ENCODE measurements at places on chromosomes 1 and 21.

DNA sequence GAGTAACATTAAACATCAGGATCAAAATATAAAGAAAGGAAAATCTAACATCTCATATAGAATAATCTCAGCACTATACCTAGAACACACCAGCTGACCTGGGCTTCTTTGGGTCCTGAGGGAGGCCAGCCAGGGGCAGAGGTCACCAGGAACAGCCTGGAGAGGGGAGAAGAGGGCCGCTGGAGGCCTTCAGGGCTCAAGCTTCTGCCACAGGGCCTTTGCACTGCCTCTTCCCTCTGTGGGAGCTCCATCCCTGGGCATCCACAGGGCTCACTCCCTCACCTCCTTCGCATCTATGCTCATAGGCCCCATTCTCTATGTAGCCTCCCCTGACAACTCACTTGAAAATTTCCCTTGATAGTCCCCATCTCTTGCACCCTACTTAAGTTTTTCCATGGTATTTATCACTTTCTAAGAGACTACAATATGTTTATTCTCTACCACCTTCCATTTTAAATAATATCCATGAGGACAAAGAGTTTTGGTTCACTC lies 73.9 kb downstream of the HIVEP3 start:
- DNase-seq = no peak

DNA sequence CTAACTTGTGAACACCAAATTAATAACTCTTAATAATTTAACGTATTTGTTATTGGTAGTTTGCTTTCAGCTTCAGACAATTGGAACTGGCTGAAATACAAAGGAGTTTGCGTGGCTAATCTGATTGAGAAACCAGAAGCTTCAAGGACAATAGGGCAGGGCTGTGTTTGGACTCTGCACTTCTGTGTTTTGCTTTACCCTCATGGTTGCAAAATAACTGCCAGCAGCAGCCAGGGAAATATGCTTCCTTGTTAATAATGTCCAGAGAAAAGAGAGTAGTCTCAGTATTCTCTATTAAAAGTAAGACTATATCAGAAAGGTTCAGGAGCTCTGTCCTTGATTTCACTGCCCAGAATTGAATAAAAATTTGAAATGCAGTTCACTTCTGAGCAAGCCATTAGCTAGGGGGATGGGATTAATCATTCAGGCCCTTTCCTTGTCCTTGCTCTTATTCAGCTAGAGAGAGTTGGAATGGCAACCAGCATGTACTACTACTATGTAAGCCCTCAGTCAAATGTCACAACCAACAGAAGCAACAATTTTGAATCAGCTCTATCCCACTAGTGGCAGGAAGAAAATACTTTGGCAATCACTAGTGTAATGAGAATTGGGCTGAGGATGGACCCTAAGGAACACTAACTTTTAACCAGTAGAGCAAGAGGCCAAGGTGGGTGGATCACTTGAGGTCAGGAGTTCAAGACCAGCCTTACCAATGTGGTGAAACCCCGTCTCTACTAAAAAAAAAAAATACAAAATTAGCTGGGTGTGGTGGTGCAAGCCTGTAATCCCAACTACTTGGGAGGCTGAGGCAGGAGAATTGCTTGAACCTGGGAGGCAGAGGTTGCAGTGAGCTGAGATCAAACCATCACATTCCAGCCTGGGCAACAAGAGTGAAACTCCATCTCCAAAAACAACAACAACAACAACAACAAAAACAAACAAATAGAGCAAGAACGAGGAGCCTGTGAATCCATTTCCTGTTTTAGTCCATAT lies 76.8 kb downstream of the POU2F1 start:
- no peak for DNase-seq

DNA sequence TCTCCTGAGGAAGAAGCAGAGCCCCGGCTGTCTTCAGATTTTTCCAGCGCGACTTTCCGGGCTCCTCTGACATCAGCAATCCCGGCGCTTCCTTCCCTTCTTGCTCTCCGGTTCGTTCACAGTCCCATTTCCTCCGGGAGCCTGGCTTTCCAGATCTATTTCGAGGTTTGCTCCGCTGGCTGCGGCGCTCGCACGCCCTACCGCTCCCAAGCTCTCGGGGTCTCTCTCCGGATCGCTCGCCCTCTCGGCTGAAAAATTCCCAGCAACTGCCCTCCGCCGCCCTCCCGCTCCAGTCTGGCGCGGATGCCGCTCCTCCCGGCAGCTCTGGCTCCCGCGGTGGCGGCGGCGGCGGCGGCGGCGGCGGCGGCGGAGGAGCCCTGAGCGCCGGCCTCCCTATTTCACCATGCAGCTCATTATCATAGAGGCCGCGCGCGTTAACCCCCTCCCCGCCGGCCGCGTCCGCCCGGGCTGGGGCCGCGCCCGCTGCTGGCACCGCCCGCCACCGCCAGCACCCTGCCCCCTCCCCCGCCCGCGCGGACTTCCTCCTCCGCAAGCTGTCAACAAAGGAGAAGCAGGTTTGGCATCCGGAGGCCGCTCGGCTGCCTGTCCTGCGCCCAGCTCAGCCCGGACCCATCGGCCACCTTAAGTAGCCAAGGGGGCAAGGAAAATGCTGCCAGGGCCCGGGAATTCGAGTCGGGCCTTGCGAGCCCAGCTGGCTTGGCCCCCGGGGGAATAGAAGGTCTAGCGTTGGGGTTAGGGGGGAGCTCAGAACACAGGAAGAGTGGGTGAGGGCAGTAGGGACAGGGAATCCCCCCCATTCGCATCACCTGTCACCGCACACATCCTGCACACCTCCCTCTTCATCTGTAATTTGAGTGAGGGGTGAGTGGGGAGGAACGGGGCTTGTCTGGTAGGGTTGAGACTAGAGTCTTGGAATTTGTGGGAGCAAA lies at the start of gene PLXNA2:
Gene PLXNA2 (minus strand): TSS at position 418 of the 950 bp plus-strand sequence. CDS start 26,462 bp downstream, outside the sequence.
- peak; percentile 77 for DNase-seq

- no peak for DNase-seq
Measured at GRCh38 chr1:164477343-164477742, 81.6 kb upstream of the PBX1 start.

- no peak for DNase-seq
Measured at GRCh38 chr1:178371235-178371634, 125.5 kb downstream of the CLEC20A start.

DNA sequence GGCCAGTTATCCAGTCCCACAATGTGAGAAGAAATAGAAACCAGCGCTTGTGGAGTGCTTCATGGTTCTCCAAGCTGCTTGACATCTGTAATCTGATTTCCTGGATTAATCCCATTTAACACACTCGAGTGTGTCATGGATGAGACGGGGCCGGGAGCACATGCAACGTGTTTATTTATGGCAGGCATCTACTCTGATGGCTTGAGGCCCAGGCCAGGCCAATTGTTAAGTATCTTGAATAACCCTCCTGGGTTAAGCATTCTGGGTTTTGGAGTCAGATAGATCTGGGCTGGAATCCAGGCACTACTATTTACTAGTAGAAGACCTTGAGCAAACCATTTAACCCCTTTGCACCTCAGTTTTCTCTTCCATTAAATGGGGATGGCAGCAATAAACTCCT lies 37.5 kb upstream of the LAPTM5 start:
- no peak for DNase-seq

- DNase-seq = no peak
Measured at GRCh38 chr1:26029864-26030481, 8.4 kb downstream of the EXTL1 start.

GRCh38 chr1:116373431-116374352 lies 648 bp downstream of the ATP1A1 start:
- peak; percentile 67 for DNase-seq

GRCh38 chr1:38088791-38089190 lies 42.2 kb upstream of the POU3F1 start:
- DNase-seq = no peak

DNA sequence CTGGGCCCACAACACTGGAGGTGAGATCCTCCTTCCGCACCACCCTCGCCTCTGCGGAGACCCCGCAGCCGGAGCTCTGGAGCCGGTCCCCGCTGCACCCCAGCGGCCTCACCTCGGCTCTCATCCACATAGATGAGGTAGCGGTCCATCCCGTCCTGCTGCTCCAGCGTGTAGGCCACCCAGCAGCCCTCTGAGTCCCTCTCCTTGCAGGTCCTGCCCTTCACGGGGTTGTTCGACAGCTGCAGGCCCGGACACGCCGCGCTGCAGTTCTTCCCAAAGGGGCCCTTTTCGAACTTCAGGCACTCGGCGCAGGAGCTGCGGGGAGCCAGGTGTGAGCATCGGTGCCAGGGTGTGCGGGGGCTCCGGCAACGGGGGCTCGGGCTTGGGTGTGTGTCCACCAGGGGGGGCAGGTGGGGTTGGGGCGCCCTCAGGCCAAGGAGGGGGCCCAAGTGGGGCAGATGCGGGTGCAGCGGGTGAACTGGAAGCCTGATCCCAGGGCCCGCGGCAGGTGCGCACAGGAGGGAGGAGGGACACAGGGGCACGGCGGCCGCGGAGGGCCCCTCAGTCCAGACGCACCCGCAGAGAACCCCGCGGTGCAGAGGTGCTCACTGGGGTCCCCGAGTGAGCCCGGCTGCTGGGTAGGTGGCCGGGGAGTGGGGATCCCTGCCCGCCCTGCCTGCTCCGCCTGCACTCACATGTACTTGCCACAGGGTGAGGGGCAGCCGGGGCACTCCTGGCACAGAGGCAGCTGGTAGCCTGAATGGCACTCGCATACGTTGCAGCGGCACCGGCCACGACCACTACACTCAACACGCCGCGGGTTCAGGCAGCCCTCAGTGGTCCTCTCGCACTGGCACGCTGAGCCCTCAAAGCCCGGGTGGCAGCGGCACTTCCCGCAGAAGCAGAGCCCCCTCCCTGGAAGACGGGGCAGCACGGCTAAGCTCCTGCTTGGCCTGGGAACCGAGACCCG lies 15.4 kb upstream of the PTTG1IP start:
- DNase-seq = no peak

- DNase-seq = no peak
Measured at GRCh38 chr1:220391491-220391890, 119.2 kb upstream of the RAB3GAP2 start.

GRCh38 chr1:163896001-163896400 lies 574.2 kb downstream of the NUF2 start:
- no peak for DNase-seq

DNA sequence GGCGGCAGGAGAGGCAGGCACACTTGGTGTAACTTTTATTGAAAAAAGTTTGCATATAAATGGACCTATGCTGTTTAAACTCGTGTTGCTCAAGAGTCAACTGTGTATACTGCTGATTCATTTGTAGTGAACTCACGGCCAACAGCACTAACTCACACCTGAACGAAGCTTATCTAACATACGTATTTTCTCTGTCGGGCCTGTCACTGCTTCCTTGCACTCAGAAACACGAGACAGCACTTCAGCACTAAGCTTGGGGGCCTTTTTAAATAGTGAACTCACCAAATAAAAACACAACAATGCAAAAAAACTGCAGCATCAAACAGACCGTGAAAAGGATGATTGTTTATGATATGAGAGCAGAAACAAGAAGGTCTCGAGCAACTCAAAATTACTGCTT lies 58.9 kb upstream of the NEK2 start:
- no peak for DNase-seq

GRCh38 chr1:18899363-18900049 lies 2.8 kb downstream of the ALDH4A1 start:
- no peak for DNase-seq

DNA sequence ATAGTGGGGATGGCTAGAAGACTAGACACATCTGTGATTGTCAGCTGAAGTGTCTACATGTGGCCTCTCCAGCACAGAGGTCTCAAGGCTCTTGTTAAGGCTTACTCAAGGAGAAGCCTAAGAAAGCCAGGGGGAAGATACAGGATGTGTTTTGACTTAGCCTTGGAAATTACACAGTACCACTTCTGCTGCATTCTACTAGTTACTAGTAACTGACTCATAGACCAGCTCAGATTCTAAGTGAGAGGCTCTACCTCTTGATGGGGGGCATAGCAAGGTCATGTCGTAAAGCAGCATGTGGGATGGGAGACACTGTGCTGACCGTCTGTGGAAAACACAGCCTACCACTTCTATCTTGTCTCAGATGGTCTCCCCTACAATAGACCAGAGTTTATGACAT lies 99.5 kb downstream of the UBE2U start:
- no peak for DNase-seq

DNA sequence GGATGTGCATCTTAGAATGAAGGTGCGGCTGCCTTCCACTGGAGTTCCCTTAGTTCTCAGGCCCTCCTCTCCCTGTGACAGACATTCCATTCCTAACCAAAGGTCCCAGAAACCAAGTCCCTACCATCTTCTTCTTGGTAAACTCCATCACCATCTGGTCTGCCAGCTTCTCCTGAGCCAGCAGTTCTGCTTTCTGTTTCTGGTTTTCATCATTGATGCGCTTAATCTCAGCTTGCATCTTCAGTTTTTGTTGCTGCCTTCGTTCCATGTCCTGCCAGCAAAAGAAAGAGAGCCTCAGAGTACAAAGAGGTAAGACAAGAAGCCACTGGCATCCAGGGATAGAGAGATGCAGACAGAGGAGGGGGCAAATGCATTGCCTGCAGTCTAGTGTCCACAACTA lies 18.0 kb upstream of the VSIG8 start:
- no peak for DNase-seq

DNA sequence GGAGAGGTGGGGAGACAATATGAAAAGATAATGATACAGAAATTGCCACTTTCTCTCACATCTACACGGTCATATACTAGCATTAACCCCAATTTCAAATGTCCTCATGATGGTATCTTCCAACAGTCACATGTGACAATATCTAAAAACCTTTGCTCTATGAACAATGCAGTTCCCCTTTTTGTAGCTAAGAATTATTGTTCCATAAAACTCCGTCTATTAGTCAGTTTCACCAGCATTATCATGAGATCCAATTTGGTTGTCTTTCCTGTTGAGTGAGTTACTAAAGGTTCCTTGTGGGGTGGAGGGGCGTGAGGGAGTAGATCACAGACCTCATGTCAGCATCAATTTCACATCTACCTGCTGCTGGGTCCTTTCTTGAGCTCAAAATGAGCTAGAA lies 1.7 kb downstream of the TIAM1 start:
- DNase-seq = no peak

All from CD4-positive, alpha-beta T cell treated with Interleukin-4 for 1 hour (primary cell).